ENCODE measurements at places on chromosomes 5 and 9. TPM values are rescaled to one million over a fixed set of nuclear protein-coding genes. Genes with fewer than 3 reads are reported as not detected.
A peak's percentile ranks its signal among the peaks of the same experiment; 100 is the strongest.

DNA sequence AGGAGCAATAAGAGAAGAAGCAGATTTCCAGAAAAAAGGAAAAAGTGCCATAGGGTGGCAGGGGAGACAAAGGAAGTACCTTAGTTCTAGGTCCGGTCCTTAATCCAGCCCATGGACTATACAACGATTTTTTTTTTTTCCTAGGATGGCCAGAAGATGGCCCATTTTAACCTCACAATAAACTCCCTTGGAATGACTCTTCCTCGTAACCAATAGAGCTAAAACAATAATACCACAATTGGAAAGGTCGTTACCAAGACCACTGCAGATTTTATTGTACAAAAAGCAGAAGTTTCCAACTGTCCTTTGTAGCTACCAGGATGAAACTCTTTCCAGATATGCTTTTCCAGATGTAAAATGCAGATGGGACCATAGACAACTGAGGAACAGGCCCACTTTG, 34.4 kb upstream of the SSBP2 start:
- H3K27ac ChIP-seq = no peak overlapping the region
- H3K36me3 ChIP-seq = no peaks in the 10 kb centered on the region
- no peak for DNase-seq
- peaks cover 25% of the 10 kb centered on the region for H3K4me1 ChIP-seq
- H3K4me3 ChIP-seq = no peak overlapping the region
- no peaks in the 10 kb centered on the region for H3K27me3 ChIP-seq

Gene PHF24
- 1.3 TPM for total RNA-seq

Gene PALM2AKAP2
- 25.4 TPM for total RNA-seq

Gene TMEM267
- total RNA-seq = 33.3 TPM

GRCh38 chr9:78542491-78543181, 245.7 kb downstream of the PSAT1 start:
- no peak overlapping the region for H3K27ac ChIP-seq
- H3K27me3 ChIP-seq = no peaks in the 10 kb centered on the region
- no peak for DNase-seq
- no peak overlapping the region for H3K4me3 ChIP-seq
- H3K36me3 ChIP-seq = no peaks in the 10 kb centered on the region

DNA sequence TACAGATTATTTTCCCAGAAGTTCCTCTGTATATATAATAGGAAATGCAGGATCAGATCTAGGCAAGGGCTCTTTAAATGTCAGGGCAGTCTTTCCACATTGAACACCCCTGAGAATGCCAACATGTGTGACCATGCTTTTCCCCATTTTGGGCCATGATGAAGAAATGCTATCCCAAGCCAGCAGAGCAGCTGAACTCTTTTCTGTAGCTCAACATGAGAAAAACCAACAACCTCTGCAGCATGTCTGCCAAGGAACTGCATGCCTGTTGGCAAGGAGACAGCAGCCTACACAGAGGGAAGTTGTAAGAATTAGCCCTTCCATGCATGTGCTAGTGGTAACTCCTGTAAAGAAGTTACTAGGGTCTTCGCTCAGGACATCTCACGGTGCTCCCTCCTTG, 9.5 kb upstream of the IFNK start:
- no peaks in the 10 kb centered on the region for H3K4me1 ChIP-seq
- no peaks in the 10 kb centered on the region for H3K36me3 ChIP-seq
- DNase-seq = peak; percentile 29
- no peak overlapping the region for H3K4me3 ChIP-seq
- H3K27me3 ChIP-seq = no peaks in the 10 kb centered on the region

DNA sequence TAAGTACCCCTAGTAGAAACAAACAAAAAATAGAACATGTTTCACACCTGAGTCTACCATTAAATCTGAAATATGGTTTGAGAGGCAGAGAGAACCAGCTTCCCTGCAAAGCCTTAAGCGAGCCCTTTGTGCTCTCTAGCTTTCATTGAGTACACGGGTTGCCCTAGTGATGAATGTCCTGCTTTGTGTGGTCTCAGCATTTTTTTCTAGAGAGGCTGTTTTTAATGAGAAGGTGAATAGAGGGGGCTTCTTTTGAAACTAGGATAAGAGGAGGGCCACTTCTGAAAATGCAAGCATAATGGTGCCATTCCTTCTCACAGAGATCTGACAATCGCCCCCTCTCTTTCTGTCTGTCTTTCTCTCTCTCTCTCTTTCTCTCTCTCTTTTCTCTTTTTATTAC, 131.3 kb downstream of the MACIR start:
- no peak overlapping the region for H3K4me3 ChIP-seq
- no peak for DNase-seq
- H3K27me3 ChIP-seq = no peaks in the 10 kb centered on the region
- no peaks in the 10 kb centered on the region for H3K4me1 ChIP-seq
- no peaks in the 10 kb centered on the region for H3K36me3 ChIP-seq

GRCh38 chr9:100602342-100602801, 24.5 kb downstream of the CAVIN4 start:
- no peaks in the 10 kb centered on the region for H3K36me3 ChIP-seq
- no peak overlapping the region for H3K27ac ChIP-seq
- no peaks in the 10 kb centered on the region for H3K27me3 ChIP-seq

Gene MORN5
- not detected for total RNA-seq

Gene LRRC70
- total RNA-seq = 9.9 TPM

Gene SPINK7
- total RNA-seq = not detected

Gene MYORG
- total RNA-seq = 3.2 TPM

DNA sequence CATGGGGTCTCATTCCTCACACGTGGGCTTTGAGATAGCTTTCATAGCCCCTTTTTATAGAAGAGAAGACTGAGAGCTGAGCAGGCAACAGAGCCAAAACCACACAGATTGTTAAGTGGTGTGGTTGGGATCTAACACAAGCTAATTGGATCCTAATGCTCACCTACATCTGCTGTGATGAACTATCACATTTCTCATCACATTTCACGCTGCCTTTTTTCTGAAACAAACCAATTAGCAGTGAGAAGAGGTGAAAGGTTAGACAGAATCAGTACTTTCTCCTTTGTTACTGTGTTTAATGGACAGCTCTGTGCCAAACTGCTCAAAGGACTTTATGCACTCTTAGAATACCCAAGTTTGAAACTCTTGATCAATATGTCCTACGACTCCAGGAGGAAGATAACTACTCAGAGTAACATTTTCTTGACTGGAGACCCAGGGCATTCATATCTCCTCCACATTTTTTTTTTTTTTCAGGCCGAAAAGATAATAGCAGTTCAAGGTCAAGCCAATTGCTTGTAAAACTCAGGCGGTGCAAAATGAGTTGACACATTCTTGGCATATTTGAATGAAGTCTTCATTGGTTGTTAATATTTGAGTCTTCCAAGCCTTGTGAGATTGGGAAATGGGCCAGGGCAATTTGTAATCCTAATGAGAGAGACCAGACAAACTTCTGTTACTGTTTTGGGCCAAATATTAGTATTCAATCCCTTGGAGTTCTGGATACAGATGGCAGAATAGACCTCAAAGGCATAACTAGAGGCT, 138.4 kb downstream of the KCTD16 start:
- no peak overlapping the region for H3K27ac ChIP-seq
- DNase-seq = no peak
- H3K27me3 ChIP-seq = no peaks in the 10 kb centered on the region
- no peak overlapping the region for H3K4me3 ChIP-seq

- no peak for DNase-seq
- H3K4me1 ChIP-seq = peaks cover 17% of the 10 kb centered on the region
- no peaks in the 10 kb centered on the region for H3K36me3 ChIP-seq
- H3K27me3 ChIP-seq = no peaks in the 10 kb centered on the region
Observed at GRCh38 chr9:95110921-95111525, 206.5 kb downstream of the FANCC start.

Gene SAXO1
- total RNA-seq = not detected

DNA sequence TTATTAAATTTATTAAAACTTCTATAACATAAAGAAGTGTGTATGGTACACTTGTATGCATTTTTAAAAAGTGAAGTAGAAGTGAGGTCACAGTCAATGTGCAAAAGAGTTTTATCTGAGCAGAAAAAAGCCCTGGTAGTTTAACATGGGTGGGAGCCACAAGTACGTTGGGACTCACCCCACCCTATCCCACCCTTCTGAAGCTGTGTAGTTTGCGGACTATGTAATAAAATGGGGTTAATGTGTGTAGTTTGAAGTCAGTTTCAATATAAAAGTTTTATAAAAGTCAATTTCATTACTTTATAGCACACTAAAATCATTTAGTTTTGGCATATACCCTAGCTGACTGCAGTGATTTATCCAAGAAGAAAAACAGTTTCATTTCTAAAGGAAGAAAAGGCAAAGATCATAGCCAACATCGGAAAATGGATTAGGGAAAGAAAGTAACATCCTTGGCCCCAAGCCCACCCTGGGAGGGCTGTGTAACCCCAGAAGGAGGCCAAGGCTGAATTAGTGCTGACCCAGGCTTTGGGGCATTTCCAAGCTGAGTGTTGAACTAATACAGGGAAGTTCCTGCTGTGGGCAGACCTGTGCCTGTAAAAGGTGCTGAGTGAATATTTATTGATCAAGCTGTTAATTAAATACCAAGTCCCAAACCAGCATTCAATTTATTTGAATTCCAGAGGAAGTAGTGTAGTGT, 398.6 kb upstream of the ADAMTSL1 start:
- H3K4me3 ChIP-seq = no peak overlapping the region
- no peaks in the 10 kb centered on the region for H3K4me1 ChIP-seq
- H3K27me3 ChIP-seq = no peaks in the 10 kb centered on the region
- DNase-seq = no peak

Gene ANKRD18A
- total RNA-seq = 12.2 TPM

GRCh38 chr5:160835818-160836528, 16.0 kb downstream of the ATP10B start:
- no peaks in the 10 kb centered on the region for H3K36me3 ChIP-seq
- H3K4me3 ChIP-seq = no peak overlapping the region
- H3K4me1 ChIP-seq = no peaks in the 10 kb centered on the region

Gene CERCAM
- 35.4 TPM for total RNA-seq

Gene OR5C1
- not detected for total RNA-seq

Gene FAF2
- 33.6 TPM for total RNA-seq

Measured in thyroid gland (tissue), 4 donors.